Substantia nigra (tissue), 51 donors: ENCODE measurements at places on chromosomes 12 and 14.
A peak's percentile ranks its signal among the peaks of the same experiment; 100 is the strongest.

- DNase-seq, result no peak
These were observed 202.7 kb upstream of the PRICKLE1 start for GRCh38 chr12:42792265-42792664.

GRCh38 chr12:94062194-94062593 is 86.2 kb upstream of the PLXNC1 start:
- no peak for DNase-seq

GRCh38 chr14:94423453-94424056 is 29.0 kb downstream of the SERPINA11 start:
- peak; percentile 48 for DNase-seq

DNA sequence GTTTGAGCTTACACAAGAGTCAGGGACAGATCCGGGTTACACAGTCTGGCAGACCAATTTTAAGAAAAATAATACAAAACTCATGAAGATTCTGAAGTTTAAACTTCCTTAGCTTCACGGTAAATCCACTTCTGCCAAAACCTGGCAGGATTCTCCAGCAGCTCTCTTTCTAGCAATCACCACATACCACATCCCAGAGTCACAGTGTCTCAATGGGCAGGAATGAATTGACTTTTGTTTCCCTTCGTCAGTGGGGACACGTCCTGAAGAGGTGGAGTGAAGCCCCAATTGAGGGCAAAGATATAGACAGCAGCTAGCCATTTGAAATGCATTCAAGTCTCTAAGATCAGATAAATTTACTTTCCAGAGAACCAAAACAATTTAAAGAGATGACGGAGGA is 117.1 kb upstream of the ARHGAP5 start:
- no peak for DNase-seq

DNA sequence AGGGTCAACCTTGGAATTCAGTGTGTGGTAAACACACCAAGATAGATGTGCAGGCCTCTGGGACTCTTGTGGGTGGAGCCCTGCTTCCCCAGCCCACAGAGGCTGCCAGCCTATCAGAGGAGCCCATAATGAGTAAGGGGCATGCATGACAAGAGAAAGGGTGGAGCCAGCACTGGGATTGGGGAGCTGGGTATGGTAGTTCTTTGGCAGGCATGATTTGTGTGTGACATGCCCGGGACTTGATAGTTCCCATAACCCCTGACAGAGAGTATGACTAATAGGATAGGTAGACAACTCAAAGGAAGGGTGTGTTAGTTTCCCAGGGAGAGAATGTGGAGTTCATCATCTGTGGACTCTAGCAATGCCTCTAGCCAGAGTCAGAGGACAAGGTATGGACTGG is 143.0 kb downstream of the EMP1 start:
- no peak for DNase-seq

- DNase-seq, result no peak
These were observed 60.4 kb downstream of the KITLG start for GRCh38 chr12:88519802-88520435.

DNA sequence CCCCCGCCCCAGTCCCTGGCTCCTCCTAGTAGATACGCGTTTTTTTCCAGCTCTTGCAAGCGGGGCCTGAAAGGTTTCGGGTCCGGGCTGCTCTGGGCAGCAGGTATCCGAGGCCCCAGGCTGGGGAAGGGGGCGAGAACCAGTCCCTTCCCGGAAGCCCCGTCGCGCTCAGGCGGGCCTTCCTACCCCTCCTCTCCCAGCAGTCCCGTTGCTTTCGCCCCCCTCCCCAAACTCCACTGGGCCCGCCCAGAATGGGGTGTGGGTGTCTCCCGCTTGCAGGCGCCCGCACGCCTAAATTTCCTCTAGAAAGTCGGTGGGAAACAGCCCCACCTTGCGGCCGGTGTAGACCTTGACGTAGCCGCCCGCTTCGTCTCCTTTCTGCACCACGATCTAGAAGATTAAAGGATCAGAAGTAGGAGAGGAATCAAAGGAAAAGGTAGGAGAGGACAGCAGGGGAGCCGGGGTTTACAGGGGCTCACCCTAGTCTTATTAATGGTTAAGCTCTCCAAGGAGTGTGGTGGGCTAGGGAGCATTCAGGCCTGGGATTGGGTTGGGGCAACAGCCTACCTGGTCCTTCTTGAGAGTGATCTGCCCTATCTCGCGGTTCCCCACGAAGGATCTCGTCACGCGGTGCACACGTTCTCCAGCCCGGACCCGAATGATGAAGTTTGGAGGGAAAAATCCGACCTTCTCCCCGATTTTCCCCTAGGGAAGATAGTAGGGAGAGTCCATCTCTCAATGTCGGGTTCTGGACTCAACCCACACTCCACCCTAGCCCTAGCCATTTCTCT is 7.3 kb downstream of the STAC3 start:
- DNase-seq, result peak; percentile 33

DNA sequence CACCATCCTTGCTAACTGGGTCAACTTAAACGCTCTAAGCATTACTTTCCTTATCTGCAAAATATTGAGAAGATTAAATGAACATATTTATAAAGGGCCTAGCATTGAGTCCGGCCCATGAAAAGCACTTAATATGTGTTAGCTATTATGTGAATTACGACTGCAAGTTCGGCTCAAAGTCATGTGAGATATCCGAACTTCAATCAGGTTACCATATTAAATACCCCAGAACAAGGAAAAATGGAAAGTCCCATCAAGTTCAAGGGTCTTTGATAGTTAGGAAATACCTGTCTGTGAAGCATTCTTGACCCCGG is 487 bp upstream of the NRDE2 start:
- DNase-seq, result no peak

GRCh38 chr12:52909331-52909730 is 4.5 kb upstream of the KRT8 start:
- no peak for DNase-seq

GRCh38 chr12:67916266-67916970 is 72.8 kb upstream of the IFNG-AS1 start:
- no peak for DNase-seq

DNA sequence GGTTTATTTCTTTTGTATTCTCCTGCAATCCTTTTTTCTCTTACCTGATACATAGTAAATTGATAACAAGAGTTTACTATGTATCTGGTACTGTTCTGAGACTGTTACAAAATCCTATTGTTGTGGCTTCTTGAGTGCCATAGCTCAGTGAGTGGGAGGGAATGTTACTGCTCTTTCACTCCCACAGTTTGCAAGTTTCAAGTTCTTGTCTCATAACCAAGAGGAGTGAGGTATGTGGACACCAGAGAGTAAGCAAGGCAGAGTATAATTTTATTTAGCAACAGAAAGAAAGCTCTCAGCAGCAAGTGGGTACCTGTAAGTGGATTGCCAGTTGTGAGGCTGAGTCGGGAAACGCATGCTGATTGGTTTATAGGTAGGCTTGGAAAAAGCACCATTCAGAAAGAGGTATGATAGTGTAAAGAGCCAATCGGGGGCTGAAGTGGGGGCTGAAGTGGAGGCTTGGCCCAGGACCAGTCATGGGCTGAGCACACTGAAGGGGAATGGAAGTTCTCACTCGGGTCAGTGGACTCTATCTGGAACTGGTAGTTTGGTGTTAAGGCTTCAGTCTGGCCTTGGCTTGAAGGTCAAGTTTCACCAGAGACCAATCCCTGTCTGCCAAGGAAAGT is 850.8 kb downstream of the TMTC2 start:
- DNase-seq, result no peak

GRCh38 chr14:102927878-102928411 is 5.5 kb downstream of the AMN start:
- DNase-seq, result no peak

GRCh38 chr14:68723808-68724268 is 69.0 kb downstream of the ZFP36L1 start:
- DNase-seq, result no peak

- no peak for DNase-seq
These were observed 389.3 kb downstream of the BMP4 start for GRCh38 chr14:53567236-53567780.

DNA sequence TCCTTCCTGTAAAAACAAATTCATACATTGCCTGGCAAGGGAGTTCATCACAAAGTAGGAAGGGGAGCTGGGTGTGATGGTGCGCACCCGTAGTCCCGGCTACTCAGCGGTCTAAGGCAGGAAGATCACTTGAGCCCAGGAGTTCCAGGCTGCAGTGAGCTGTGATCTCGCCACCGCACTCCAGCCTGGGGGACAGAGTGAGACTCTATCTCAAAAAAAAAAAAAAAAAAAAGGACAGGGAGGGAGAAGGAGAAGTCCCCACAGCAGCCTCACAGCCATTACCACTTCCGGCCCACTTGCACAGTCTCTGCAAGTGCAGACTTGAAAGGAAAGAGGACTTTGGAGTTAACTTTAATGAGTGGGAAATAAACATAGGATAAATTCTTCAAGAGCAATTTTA is 121.0 kb downstream of the FBXL14 start:
- no peak for DNase-seq

DNA sequence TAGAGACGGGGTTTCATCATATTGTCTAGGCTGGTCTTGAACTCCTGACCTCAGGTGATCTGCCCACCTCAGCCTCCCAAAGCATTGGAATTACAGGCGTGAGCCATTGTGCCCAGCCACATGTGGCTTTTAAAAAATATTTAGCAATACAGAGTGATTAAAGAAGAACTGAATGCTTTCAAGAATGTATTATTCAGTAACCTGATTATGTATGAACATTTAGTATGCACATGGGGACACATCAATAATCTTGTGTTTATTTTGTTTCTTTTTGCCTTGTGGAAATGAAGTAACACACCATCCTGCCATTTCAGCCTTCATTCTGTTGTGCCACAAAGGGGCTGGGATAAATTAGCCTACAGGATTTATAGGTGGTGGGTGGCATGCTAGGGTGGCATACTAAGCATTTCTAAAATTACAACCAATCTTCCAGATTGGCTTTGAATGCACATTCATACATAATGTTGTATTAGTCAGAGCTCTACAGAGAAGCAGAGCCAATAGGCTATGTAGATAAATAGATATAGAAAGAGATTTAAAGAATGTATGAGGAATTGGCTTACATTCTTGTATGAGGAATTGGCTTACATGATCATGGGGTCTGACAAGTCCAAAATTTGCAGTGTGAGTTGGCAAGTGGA is 25.5 kb upstream of the TXNRD1 start:
- DNase-seq, result no peak

DNA sequence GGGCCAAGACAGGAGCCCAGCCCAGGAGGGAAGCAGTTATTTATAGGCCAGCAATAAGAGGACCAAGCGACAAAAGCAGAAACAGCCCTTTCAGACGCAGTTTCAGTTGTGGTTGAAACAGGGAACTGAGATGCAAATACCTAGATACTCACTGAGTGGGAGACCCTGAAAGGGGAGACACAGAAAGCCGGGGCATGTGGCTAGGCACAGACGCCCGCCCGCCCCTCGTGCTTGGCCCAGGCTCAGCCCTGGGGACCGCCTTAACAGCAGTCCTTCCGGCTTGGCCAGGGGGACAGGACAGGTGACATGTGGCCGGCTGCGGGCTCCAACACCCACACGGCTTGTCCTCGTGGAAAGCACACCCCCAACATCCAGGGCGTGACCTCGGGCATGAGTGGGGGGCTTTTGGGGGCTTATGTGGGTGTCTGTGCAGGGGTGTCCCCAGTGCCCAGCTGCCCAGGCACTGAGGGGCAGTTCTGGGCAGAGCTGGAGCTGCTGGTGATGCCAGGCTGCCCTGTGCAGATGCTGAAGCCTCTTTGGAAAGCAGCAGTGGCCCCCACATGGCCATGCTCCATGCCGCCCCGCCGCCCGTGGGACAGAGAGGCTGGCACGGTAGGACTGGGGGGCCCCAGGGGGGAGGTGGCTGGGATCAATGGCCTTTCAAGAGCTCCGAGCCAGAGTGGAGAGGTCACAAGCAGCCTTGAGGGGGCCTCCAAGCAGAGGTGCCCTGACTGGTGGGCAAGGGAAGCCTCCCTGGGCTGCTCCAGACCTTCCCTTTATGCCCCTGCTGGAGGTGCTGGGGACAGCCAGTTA is 2.1 kb downstream of the PLD4 start:
- no peak for DNase-seq

DNA sequence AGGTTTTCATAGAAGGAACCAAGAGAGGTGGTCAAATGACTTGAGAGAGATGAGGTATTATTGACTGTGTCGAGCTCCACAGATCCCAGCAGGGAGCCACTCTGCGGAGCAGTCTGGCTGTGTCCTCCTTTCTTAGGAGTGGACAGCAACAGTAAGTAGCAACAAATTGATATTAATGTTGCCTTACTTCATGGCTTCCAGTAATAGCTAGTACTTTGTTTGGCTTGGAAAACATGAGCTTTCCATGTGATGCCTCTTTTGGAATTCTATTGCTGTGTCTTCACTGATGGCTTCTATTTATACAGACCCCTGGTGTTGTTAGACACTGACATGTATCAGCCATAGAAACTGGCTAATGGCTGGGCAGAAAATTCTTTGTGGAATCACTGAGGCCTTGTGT is 531.2 kb upstream of the CCDC196 start:
- no peak for DNase-seq

GRCh38 chr12:92702754-92703679 is at the start of gene PLEKHG7:
Gene PLEKHG7, plus strand, starts transcription at chr12:92702989. Its CDS starts 3,643 bp downstream, at chr12:92706632.
- DNase-seq, result no peak

DNA sequence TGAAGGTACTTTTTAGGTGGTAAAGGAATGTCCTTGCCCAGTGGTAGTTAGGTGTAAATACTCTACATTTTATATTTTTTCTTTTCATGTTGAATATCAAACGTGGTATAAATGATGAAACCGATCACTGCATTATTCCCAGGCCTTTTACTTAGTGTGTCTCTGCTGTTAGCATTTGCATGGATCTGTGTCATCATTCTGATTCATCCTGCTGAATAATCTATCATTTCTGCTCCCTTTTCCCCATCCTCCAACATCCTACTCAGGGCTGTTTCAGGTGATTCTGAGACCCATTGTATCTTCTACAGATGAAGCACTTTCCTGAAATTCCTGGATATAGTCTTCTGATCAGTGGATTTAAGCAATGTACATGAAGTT is 61.0 kb upstream of the PTHLH start:
- DNase-seq, result no peak

GRCh38 chr12:115296613-115297198 is 612.7 kb upstream of the TBX3 start:
- DNase-seq, result no peak

DNA sequence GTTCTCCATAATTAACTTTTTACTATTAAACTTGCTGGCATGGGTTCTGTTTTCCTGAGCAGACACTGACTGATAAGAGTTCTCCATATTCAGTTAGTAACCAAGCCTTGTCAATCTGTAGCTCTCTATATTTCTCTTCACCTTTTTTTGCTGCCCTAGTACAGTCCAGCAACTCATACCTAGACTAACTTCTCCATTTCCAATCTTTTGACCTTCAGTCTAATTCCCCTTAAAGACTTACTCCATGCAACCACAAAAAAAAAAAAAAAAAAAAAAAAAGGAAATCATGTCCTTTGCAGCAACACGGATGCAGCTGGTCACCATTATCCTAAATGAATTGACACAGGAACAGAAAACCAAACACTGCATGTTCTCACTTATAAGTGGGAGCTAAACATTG is 125.7 kb upstream of the KRAS start:
- no peak for DNase-seq

- no peak for DNase-seq
These were observed 93.8 kb downstream of the TMEM30B start for GRCh38 chr14:61187196-61187905.

DNA sequence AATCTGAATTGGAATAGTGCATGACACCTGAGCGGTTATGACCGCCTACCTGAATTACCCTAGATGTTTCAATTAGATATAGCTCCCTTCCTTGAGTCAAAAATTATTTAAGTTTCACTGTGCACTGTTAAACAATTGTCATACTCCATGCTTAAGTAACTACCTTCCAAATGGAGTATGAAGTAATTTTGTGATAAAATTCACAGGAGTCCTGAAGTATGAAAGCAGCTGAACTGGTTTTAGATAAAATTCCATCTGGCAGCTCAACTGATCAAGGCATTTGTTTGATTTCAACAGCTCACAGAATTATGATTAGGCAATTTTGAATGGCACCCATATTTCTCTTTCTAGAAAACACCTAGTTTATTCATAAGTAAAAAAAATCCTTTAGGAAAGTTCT is 19.5 kb downstream of the PRICKLE1 start:
- DNase-seq, result no peak
